Sciatic nerve (tissue), 2 donors: ENCODE measurements at places on chromosomes 4 and X.

GRCh38 chr4:84171871-84172270, 327.2 kb downstream of the NKX6-1 start:
- DNase-seq, result no peak

DNA sequence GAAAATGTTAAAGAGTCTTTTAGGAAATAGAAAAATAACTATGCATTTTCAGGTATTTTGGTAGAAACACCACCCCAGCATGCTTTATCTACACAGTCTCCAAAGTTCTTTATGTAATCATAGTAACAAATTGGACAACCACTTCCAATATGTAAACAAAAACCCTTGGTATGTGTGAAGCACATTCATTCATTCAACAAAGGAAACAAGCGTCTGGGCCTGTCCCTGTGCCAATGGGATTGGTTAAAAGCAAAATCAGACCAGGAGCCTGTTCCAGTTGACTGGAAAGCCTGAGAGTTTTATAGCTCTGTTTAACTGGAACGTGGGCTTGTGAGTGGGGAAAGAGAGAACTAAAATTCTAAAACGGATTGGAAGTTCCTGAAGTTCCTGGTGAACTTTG, 41.3 kb upstream of the TENM3 start:
- no peak for DNase-seq

DNA sequence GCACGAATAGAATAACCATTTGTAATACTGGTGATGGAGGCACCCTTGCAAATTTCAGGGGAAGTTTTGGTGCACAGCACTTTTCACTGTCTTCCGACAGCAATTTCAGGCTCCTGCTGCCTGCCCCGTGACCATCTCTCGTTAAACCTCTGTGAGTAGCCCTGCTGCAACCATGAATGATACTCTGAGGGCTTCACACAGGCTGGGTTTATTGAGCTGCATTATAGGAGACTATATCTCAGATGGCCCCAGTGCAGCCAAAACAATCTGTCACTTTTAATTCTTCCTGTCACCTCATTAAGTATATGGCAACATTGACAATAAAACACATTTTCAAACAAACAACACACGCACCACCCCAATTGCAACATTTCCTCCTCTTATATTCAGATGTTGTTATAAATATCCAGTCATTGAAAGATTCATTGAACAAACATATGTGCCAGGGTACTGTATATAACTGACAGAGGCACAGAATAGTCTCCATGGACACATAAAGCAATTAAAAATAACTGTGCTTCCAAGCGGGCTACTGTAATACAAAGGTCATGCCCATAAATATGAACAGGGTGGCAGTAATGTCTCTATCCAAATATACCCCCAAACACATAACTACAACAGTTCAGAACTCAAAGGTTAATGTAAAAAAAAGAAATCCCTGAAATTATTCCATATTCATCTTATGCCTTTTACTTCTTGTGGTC, 477.0 kb downstream of the GBA3 start:
- DNase-seq, result no peak

GRCh38 chrX:31499109-31499508, 427.3 kb upstream of the FTHL17 start:
- DNase-seq, result no peak
